NCI-H1694 (cell line): ENCODE measurements at places on chromosomes 3 and 15.

GRCh38 chr3:34016925-34017587, 218.6 kb downstream of the PDCD6IP start:
- DNase-seq: no peak

- no peak for DNase-seq
Measured at GRCh38 chr15:69120732-69121131, 39.7 kb upstream of the GLCE start.

GRCh38 chr3:183487896-183488295, 59.5 kb upstream of the MCF2L2 start:
- no peak for DNase-seq

DNA sequence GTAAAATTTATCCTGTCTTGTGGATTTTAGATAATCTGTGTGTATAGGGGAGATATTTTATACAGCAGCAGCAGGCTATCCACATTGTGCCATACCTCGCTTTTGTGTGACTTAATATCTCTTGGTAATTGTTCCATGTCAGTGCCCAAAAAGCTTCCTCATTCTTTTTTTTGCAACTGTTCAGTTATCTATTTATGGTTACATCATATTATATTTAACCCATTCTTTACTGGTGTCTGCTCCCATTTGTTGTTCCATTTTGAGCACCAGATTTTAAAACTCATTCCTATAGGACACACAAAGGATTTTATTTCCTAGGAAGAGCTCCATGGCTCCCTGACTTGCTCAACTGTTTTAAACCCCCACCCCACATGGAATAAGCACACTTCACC, 86.3 kb upstream of the RASGRP1 start:
- DNase-seq: no peak

GRCh38 chr3:194869482-194870169, 183.9 kb downstream of the FAM43A start:
- DNase-seq: no peak

GRCh38 chr3:193813501-193813830, 220.5 kb downstream of the OPA1 start:
- no peak for DNase-seq

GRCh38 chr3:39982665-39983357, 173.4 kb downstream of the MYRIP start:
- no peak for DNase-seq

- peak; percentile 49 for DNase-seq
Measured at GRCh38 chr3:100254168-100254777, 6.5 kb upstream of the TBC1D23 start.

GRCh38 chr15:53114960-53115359, 324.8 kb upstream of the ONECUT1 start:
- no peak for DNase-seq

DNA sequence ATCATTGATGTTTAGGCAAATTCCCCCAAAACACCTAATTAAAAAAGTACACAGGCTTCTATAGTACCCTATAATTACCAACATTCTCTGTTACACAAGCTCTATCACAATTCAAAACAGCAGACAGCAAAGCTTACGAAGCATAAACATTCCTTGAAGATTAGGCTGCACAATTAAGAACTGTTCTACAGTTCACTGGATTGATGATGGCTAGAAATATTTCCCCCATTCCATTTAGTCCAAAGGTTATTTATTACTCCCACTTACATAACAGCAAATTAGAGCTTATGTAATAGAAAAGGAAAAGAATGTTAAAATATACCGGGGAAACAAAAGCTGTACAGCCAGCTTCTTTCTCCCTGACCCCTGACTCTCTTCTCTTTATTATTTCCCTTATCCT, 49.3 kb downstream of the UACA start:
- DNase-seq: no peak

DNA sequence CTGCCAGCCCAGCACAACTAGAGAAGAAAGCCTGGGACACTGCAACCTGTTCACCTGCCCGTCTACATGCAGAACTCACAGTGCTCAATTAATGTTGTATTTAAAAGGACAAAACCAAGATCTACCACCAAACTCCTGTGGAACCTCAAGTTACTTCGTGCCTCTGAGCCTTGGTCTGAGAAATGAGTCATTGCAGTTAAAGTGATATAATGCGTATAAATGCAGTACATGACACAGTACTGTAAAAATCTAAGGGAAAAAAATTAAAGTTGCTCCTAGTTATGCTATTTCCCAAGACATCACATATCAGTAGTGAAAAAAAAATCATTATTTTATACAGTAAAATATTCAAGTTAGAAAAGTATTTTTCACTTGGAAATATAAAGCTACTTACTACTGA, 138.9 kb downstream of the ZIC4 start:
- no peak for DNase-seq

DNA sequence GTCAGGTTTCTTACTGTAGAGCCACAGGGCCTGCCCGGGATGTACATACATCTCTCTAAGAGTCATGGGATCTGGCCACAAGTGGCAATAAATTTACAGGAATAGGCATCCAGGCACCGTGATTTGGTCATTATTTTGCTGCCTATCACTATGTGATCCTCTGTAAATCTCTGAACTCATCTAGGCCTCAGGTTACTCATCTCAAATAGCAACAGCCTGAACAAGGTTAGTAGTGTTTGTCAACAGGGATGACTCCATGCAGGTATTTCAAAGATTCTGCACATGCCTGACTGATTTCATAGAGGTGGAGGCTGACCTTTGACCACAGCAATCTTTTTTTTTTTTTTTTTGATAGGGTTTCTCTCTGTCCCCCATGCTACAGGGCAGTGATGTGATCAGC, 88.8 kb upstream of the TBL1XR1 start:
- no peak for DNase-seq

- DNase-seq: no peak
Measured at GRCh38 chr3:106392915-106393314, 524.1 kb upstream of the CBLB start.

DNA sequence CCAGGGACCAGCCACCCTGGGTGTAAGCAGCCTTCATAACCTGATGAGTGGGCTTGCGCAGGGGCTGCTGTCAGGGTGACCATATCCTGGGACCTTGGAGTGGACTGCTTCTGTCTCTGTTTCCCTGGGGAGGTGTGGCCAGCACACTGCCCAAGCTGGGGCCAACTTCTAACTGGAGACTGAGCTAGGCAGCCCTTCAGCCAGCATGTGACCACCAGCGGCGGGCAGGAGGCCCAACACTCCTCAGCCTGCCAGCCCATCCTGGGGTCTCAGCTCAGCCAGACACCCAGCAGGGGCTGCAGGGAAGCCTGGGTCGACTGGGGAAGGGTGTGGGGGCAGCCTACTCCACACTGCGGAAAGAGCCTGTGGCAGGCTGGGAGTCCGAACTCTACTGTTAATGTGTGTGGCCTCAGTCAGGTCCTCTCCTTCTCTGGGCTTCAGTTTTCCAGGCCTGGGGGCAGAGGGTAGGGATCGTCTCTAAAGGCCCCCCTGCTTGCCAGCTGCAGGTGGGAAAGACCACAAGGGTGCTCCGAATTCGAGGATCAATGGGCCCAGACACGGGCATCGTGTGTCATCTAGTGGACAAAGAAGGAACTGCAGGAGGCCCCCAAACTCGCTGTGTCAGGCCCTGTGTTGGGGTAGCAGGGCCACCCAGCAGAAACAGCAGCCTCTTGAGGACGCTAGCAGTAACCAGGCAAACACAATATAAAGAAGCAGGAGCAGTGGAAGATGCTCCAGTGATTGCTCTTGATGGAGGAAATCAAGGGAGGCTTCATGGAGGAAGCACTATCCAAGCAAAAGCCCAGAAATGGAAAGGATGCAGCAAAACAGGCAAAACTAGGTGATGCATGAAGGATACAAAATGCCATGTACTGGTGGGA, 2.0 kb upstream of the SEMA3G start:
- peak; percentile 40 for DNase-seq
